ENCODE measurements at places on chromosomes 3 and 15. TPM values are rescaled to one million over a fixed set of nuclear protein-coding genes. Genes with fewer than 3 reads are reported as not detected.

- no peak overlapping the region for H3K27ac ChIP-seq
- H3K4me1 ChIP-seq = peaks cover 4% of the 10 kb centered on the region
- no peaks in the 10 kb centered on the region for H3K36me3 ChIP-seq
- H3K27me3 ChIP-seq = peaks cover 60% of the 10 kb centered on the region
- no peak overlapping the region for H3K4me3 ChIP-seq
These were observed 367.2 kb upstream of the AGTR1 start for GRCh38 chr3:148330542-148330941.

DNA sequence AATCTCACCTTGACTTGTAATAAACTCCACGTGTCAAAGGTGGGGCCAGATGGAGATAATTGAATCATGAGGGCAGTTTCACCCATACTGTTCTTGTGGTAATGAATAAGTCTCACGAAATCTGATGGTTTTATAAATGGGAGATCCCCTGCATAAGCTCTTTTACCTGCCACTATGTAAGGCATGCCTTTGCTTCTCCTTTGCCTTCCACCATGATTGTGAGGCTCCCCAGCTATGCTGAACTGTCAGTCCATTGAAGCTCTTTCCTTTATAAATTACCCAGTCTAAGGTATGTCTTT lies 45.5 kb downstream of the SUCNR1 start:
- H3K27ac ChIP-seq = no peak overlapping the region
- peaks cover 5% of the 10 kb centered on the region for H3K4me1 ChIP-seq
- DNase-seq = no peak
- H3K36me3 ChIP-seq = no peaks in the 10 kb centered on the region

CCDC191 gene
- total RNA-seq = 5.2 TPM

ACVR2B gene
- 3.6 TPM for total RNA-seq

MAP6D1 gene
- 1.9 TPM for total RNA-seq

CGGBP1 gene
- 83.4 TPM for total RNA-seq

GRCh38 chr3:9949115-9949514 lies 3.1 kb downstream of the PRRT3 start:
- no peak overlapping the region for H3K27ac ChIP-seq
- H3K4me3 ChIP-seq = no peak overlapping the region
- no peaks in the 10 kb centered on the region for H3K4me1 ChIP-seq
- H3K27me3 ChIP-seq = no peaks in the 10 kb centered on the region
- no peak for DNase-seq
- peaks cover 7% of the 10 kb centered on the region for H3K36me3 ChIP-seq

DNA sequence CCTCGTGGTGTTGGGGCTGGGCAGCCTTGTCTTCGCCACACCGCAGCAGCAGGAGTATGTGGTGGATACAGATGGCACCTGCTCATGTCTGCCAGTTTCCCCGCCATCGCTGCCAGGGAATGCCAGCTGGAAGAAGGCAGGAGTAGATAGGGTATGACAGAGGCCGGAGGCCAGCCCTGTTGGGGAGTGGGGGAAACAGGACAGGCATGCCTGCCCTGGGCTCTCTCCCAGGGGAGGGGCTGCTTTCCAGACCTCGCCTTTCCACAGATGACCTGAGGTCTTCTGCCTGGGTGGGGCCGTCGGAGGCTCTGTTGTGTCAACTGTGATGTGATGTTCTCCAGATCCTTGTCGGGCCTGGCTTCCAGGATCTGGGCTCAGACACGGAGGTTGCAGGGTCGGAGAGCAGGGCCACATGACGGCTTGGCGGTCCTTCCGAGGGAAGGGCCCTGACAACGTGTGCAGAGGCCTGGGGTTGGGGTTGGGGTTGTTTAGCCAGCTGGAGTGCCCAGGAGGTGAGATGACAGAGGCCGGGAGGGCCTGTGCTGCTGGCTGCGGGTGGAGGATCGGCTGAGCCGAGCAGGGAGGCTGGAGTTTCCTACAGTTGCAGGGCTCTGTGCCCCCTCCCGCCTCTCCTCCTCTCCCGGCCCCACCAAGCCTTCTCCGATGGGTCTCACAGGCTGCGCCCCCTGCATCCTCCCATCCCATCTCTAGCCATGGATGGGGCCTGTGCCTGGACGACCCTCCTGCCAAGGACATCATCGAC lies 102.0 kb downstream of the TBC1D2B start:
- no peak overlapping the region for H3K4me3 ChIP-seq
- no peak for DNase-seq
- H3K36me3 ChIP-seq = peaks cover 5% of the 10 kb centered on the region
- H3K27me3 ChIP-seq = no peaks in the 10 kb centered on the region
- H3K4me1 ChIP-seq = peaks cover 10% of the 10 kb centered on the region

Data from MCF 10A (cell line).